Inflammatory macrophage treated with lipopolysaccharide for 1 hour (primary cell): ENCODE measurements at places on chromosomes 3 and 15.
A peak's percentile ranks its signal among the peaks of the same experiment; 100 is the strongest.

DNA sequence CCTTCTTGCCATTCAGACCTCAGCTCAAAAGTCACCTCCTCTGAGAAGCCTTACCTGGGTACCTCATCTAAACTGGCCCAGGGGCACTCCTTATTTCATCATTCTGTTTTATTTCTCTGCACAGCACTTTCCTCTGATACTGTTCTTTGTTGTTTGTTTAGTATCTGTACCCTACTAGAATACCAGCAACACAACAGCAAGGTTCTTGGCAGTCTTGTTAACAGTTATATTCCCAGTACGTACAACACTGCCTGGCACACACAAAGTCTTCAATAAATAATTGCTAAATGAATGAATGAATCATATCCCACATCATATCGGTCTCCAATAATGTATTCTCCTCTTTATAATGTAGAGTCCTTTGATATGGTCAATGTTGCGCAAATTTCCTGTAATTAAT is 188.1 kb downstream of the FOXP1 start:
- no peak for DNase-seq

DNA sequence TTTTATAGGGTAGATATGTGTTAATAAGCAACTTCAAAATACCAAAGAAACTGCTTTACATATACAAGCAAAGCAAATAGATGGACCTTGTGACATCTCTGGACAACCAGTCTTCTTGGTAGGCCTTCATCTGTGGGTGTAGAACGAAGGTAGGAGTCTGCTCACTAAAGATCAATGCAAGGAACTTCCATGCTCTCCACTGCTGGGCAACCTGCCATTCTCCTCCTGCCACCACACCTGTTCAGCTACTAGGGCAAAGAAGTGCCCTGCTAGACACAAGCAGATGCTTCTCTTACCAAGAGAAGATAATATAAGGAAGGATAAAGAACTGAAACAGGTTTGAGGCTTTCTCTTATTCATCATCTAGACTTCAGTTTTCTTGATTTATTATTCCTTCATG is 12.6 kb downstream of the PPARG start:
- DNase-seq, result no peak

GRCh38 chr15:25058080-25058785 is 103.4 kb downstream of the SNRPN start:
- no peak for DNase-seq

DNA sequence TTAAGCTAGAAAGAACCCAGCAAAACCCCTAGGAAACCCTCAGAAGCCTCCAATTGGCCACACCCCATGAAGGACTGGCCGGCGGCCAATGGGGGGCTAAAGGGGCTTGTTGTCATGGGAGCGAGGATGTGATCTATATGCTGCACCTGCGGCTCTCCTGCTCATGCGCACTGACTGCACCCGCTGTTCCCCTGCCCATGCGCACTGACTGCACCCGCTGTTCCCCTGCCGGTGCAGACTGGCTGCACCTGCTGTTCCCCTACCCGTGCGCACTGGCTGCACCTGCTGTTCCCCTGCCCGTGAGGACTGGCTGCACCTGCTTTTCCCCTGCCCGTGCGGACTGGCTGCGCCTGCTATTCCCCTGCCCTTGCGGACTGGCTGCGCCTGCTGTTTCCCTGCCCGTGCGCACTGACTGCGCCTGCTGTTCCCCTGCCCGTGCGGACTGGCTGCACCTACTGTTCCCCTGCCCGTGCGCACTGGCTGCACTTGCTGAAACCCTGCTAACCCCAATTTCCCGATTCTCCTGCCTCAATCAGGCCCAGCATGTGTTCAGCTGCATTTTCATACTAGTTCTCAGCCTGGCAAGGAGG is 16.8 kb upstream of the MCCC1 start:
- DNase-seq, result no peak

GRCh38 chr15:73932381-73933191 is 6.3 kb downstream of the LOXL1 start:
- DNase-seq, result no peak

- no peak for DNase-seq
Observed at GRCh38 chr3:16146015-16146730, 28.3 kb upstream of the GALNT15 start.

GRCh38 chr3:189512039-189512438 is 119.2 kb upstream of the TP63 start:
- no peak for DNase-seq

- no peak for DNase-seq
Observed at GRCh38 chr15:22952796-22953579, 27.2 kb downstream of the CYFIP1 start.

- DNase-seq, result no peak
Observed at GRCh38 chr3:976006-976405, 116.8 kb upstream of the CNTN6 start.

DNA sequence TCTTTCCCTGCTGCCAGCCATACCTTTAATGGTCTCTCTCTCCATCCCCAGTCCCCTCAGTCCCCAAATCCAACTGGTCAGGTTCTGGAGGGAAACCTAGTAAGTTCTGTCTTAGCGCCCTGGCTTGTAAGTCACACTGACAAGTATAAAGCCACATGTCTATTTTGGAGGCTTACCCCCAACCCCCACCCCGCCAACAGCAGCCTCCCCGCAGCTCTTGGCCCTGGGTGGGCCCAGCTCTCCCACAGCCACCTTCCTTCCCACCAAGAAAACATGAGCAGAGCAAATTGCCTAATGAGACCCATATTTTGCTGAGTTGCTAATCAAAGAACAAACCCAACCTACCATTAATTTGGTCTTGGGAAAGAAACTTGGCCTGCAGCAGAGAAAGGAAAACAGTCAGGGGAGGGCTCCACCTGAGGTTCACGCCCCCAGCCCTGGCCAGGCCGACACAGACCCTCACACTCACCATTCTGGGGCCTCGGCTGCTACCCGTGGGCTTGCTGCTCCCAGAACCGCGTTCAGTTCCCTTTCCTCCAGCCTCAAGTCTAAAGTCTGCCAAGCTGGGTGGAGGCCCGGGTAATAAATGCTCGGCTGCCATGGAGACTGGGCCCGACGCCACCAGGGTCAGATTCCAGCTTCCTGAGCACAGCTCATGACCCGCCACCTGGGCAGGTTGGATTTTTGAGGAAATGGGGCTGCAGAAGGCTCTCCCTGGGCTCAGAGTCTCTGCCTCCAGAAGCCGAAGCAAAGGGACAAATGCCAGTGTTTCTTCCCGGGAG is at the start of gene CALML4:
TSS of gene CALML4 (minus strand) at position 557 of the 782 bp plus-strand sequence. CDS start at position 472, 85 bp downstream.
- peak; percentile 27 for DNase-seq

GRCh38 chr3:184755315-184755731 is 43.5 kb upstream of the MAGEF1 start:
- no peak for DNase-seq

GRCh38 chr15:80856400-80856799 is 77.2 kb downstream of the CEMIP start:
- no peak for DNase-seq

DNA sequence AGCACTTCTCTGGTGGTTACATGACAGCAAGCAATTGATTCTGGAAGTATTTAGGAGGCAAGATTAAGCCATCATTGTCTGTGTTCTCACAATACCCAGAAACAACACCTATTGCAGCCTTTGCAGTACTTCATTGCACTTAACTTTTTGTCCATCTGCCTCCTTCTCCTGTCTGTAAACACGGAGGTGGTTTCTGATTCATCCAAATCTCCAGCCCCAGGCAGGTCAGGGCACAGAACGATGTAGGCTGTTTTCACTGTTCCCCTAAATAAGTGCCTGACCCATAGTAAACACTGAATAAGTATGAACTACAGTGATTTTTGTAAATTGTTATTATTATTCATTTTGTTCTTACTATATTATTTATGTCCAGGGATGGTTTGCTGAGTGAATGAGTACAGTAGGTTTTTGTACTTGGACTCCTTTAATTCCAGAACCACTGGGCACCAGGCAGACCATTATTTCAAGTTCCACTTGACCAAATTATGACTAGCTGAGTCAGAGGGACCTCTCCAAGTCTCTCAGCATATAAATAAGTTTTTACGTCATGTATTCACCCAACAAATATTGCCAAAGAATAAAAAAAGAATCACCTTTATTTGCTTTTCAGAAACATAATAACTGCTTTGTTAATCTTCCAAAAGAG is 283.3 kb upstream of the TRIM42 start:
- DNase-seq, result no peak

DNA sequence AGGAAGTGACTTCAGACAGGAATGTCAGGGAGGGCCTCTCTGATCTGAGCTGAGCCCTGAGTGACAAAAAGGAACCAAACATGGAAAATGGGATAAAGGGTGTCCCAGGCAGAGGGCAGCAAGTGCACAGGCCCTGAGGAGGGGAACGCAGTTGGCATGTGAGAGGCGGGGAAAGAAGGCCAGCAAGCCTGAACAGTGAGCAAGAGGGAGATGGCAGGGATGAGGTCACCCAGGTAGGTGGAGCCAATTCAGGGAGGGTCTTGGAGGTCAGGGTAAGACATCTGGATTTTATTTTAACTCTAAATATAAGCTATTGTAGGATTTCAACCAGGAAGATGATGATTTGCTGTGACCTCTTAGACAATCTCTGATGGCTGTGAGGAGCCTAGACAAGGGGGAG is 167.7 kb downstream of the LRTM1 start:
- no peak for DNase-seq

- DNase-seq, result no peak
Observed at GRCh38 chr15:31306426-31307269, 20.0 kb upstream of the KLF13 start.

DNA sequence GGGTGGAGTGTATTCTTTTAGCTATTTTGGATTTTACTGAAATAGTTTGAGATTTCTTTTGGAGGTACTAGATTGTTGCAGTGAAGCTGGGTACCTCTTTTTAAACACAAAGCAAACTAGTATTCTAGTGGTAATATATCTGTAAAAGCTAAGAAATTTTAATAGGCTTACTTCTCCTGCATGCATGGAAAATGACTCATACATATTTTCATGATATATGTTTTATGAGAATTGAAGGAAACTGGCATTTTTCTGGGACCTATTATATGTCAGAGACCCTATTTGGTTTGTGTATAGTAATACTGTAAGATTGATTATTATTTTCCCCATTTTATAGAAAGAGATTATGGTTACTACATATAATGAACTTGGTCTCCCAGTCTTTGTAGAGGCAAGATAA is 851.0 kb downstream of the DIPK2A start:
- DNase-seq, result no peak

- no peak for DNase-seq
Observed at GRCh38 chr3:165181556-165181955, 14.6 kb downstream of the SLITRK3 start.

- no peak for DNase-seq
Observed at GRCh38 chr15:20341901-20342600, 199.5 kb downstream of the GOLGA6L6 start.

GRCh38 chr3:171285287-171285686 is 174.9 kb downstream of the TNIK start:
- DNase-seq, result no peak

DNA sequence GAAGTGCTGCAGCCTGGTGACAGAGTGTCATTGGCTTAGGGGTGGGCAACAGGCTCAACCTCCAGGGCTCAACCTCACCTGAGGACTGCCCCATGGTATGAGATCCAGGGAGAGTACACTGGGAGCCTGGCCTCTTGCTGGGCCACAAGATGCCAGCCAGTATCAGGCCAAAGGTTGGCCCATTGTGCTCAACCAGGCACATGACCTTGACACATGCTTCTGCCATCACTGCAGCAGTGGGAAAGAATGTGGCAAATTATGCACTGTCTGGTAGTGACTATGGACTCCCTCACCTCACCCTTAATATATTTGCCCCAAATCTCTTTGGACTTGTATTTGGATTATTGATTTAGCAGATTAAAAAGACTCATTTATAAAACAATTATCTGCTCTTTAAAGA is 233.9 kb upstream of the GOLGA6L4 start:
- DNase-seq, result no peak

DNA sequence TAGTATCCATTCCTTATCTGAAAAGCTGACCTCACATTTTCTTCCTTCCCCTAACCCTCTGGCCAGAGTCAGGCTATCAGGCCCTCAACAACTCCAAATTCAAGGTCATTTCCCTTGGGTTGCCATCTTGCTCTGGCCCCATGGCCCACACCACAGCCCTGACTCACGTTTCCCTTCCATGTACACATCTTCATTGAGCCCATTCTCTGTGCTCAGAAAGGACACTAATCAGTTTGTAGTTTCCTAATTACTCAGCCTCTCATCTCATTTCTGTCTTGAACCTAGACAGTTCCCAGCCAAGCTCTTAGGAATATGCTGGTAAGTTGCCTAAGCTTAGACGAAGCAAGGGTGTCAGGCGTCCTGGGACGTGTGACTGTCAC is 14.9 kb downstream of the TGM5 start:
- no peak for DNase-seq

- DNase-seq, result no peak
Observed at GRCh38 chr3:141845407-141846049, 30.9 kb upstream of the ATP1B3 start.

DNA sequence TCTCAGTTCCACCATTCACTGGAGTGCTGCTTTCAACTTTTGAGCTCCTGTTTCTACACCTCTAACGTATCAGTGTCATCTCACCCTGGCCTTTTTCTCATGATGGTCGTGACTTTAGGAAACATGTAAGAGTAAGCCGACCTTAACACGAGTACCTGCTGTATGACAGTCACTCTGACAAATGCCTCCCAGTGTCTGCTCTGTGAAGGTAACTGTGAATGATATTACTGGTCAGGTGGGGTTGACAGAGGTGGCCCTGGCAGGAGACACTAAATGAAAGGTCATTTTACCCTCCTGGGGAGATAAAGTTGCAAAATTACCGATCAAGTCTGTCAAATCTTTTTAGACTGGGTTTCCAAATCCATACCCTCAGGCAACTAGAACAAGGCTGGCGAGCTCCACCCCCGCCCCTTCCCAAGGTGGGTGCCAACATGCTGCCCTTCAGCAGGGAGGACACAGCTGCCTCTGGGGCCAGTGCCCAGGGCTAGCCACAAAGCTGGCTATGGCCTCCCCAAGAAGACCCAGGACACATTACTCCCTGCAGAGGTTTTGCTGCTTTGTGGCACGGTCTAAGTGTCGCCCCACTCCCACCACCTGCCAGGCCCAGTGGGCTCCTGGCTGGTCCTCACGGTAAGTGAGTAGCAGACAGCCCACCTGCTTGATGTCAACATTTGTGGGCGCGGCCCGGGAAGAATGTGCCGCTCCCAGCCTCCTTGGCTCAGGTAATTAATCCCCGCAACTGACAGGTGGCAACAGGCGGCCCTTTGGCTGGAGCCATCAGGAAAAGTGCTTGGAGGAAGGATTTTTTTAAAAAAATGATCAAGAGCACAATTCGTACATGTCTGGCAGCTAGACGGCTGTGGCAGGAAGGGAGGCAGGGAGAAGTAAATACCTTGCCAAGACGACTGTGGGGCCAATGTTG is 211.8 kb downstream of the TP63 start:
- DNase-seq, result no peak

DNA sequence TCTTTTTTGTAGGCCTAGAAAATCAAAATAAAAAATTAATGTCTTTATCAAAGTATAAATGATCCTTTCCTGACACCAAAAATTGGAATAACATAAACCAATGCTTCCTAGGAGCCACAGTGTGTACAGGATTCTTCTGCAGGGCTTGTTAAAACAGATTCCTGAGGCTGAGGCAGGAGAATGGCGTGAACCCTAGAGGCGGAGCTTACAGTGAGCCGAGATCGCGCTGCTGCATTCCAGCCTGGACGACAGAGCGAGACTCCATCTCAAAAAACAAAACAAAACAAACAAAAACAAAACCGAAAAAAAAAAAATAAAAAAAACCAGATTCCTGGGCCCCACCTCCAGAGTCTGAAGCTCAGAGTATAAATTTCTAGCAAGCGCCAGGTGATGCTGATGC is 78.0 kb downstream of the PEX5L start:
- DNase-seq, result no peak

GRCh38 chr3:193573403-193574191 is 18.9 kb upstream of the ATP13A4 start:
- DNase-seq, result no peak
